ENCODE measurements at places on chromosomes 5 and 9.

GRCh38 chr5:168879331-168879730 is 300.2 kb upstream of the PANK3 start:
- no peak for DNase-seq

DNA sequence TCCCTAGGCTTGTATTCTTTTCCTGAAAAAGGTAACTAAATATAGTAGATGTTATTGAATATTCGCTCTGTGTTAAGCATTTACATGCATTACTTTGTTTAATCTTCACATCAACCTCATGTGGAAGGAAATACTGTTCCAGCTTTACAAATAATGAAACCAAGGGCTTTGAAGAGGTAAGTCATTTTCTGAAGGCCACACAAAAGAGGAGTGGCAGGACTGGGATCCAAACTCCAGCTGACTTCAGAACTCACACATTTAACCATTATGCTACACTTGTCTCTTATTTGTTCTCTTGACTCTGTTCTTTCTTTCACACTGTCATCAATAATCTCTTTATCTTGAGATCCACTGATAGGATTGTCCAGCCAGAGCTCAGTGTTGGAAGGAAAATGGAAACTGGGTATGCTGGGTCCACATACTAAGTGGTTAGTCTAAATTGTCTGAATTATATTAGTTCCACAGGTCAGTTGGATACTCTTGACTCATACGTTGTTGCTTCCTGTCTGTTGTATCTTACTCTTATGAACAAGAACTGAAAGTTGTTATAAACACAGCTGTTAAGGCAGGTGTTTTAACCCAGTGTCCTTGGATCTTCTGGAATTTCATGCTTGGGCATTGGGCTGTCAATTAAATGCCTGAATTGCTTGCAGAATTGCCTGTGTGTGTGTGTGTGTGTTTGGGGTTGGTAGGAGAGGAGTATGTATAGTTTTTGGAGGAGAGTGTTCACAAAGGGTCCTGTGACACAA is 65.6 kb downstream of the TLE4 start:
- no peak for DNase-seq

GRCh38 chr5:91366551-91366950 is 16.6 kb downstream of the ARRDC3 start:
- DNase-seq = no peak

DNA sequence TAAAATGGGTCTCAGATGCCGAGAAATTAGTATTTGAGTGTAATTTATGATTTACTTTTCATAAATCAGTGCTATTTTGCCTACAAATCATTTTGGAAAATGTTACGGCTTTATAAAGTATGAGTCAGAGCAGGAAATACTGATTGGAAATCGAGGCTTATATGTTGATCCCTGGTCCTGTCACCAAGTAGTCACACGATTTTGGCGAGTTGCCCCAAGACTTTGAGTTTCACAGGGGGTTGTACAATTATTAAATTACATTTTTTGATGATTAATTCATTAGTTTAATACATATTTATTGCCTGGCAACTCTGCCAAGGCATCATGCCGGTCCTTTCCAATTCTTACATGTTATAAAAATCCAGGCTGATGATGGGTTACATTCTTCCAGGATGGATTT is 443.9 kb upstream of the KLF4 start:
- no peak for DNase-seq

DNA sequence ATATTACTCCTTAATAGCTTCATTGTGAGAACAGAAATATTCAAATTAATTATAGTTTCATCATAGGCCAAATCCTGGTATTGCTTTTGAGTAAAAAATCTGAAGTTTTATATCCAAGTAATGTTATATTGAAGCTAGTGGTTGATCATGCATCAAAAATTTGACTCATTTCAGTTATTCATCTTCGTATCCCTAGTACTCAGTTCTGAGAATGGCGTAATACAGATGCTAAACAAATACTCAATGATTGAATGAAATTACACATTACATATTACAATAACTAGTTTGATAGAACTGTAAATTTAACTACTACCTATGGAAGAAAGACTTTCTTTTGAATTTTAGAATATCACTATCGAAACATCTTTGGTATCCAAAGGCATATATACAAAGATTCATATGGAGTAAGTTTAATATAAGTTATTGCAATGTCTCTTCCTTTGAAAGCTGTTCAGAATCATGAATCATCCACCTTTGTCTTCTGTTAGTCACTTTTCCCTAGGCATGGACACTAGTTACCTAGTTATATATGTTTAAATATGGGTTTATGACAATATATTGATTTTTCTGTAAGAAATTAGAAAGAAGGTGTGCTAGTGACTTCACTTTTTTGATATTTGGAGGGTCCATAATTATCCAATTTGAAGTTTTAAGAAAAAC is 5.0 kb upstream of the ZNF462 start:
- no peak for DNase-seq

DNA sequence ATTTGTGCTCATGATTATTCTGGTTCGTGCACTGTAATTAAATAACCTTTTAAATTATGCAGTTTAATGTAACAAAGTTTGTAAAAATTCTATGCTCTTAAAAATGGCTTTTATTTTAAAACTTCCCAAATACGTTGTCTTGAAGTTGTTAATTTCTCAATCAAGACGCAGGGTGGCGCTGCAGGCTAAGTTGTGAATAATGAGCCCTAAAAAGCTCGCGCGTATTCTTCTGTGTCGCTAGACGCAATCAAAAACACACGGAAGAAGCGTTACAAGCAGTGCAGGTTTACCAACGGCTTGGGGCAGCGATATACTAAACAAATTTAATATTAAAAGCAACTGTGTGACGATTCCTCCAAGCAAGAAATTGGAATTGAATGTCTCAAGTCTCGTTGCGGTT is at the start of gene PCDHB4:
TSS of gene PCDHB4 (plus strand) at position 256 of the 400 bp plus-strand sequence. CDS start 181 bp downstream, outside the sequence.
- DNase-seq = no peak

DNA sequence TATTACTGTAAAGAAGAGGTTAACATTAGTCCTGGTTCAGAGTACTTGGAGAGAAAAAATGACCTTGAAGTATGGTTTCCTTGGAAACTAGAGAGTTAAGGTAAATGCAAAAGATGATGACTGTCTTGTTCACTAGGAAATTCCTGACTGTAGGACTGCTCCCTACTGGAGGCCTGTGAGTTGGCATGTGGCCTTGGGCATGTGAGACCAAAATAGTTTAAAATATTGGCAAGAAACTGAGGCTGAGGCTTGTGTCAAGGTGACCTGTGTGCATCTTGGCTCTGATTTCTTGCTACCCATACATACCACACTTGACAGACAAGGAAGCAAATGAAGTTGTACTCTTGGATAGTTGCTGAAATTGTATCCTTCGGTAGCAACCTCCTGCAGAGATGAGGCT is 96.5 kb downstream of the TARS1 start:
- DNase-seq = no peak

- DNase-seq = no peak
These were observed 85.0 kb downstream of the WDR41 start for GRCh38 chr5:77407152-77407551.

DNA sequence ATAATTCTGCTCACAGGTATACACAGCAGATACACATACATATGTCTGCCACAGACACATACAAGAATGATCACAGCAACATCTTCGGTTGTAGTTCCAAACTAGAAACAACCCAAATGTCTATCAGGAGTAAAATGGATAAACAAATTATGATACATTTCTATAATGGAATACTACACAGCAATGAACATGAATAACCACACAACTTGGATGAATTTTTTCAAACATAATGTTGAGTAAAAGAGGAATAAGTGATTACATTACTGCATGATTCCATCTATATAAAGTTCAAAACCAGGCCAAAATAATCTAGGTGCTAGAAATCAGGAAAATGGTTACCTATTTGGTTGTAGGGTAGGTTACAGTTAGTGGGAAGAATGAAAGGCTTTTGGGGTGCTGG is 4.6 kb upstream of the EGFLAM start:
- DNase-seq = no peak

GRCh38 chr5:150153957-150154617 is 1.6 kb downstream of the PDGFRB start:
- peak; percentile 56 for DNase-seq

DNA sequence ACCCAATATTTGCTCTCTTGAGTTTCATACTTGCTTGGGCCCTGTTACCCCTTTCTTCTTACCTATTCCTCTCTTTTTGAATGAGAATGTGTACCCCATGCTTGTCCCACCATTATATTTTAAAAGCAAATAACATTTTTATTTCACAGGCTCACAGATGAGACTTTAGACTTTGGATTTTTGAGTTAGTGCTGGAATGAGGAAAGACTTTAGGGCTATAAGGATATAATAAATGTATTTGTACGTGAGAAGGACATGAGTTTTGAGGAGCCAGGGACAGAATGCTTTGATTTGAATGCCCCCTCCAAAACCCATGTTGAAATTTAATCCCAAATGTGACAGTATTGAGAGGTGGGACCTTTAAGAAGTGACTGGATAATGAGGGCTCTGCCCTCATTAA is 33.1 kb upstream of the TNPO1 start:
- DNase-seq = no peak

- DNase-seq = peak; percentile 17
These were observed 30.2 kb downstream of the FOXI1 start for GRCh38 chr5:170135796-170136490.

- DNase-seq = peak; percentile 87
These were observed 75.4 kb downstream of the SLC38A9 start for GRCh38 chr5:55636683-55637082.

DNA sequence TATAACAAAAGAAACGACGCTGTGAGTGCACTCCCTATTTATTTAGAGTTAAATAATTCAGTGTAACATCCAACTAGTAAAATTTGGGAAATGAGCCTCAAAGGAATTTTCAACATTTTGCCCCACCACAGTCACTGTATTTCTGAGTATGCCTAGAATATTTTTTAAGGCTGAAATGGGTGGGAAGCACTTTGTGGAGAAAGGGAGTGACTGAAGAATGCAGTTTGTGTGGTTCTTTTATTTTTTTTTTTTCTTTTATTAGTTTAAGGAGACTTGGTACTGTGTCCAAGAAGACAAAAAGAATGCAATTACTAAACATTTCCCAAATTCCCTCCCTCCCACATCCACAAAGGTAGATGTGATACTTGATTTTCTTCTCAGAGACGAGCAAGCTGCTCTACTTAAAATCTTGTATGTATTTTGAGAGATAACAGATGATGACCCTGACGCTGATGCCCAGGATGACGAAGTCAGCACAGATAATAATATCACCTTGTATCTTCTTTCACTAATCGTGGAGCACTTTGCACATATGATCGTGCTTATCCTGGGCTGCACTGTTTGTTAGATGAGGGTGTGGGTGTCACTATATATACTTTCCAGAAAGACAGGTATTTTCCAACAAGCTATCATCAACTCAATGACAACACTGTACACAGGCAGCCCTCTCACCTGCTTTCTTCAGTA is 586.3 kb downstream of the RAB3C start:
- DNase-seq = no peak

- no peak for DNase-seq
These were observed 9.1 kb downstream of the ARHGAP26 start for GRCh38 chr5:142779163-142779840.

DNA sequence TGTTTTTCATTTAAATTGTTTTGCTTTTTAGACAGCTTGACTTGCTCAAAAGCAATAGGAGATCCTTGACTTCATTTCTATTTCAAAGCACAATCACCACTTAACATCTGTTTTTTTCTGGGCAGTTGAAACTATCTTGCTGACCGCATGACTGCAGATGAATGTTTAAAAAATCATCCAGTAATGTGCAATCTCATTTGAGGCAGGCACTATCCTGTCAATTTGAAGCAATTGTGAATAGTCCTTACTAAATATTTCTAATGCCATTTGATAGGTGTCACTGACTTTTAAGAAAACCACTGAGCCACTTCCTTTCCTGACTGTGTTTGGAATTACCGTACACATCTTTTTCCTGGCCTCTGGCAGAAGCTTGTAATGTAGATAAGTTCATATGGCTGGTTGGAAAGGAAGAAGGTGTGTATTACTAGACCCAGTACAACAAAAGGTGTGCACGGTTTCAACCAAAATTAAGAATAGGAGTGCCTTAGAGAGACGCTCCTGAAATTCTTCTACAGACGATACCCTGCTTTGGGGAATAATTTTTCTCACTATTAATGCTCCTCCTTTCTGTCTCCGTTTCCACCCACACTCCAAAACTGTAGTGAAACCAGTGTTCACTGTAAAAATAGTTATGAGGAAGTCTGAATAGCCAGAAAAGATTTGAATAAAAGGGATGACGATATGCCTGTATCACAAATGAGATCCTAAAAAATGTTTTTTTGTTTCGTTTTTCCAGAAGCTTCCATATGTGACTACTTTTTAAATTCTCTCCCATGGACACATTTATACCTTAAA is 136.7 kb upstream of the MOCS2 start:
- DNase-seq = peak; percentile 12

DNA sequence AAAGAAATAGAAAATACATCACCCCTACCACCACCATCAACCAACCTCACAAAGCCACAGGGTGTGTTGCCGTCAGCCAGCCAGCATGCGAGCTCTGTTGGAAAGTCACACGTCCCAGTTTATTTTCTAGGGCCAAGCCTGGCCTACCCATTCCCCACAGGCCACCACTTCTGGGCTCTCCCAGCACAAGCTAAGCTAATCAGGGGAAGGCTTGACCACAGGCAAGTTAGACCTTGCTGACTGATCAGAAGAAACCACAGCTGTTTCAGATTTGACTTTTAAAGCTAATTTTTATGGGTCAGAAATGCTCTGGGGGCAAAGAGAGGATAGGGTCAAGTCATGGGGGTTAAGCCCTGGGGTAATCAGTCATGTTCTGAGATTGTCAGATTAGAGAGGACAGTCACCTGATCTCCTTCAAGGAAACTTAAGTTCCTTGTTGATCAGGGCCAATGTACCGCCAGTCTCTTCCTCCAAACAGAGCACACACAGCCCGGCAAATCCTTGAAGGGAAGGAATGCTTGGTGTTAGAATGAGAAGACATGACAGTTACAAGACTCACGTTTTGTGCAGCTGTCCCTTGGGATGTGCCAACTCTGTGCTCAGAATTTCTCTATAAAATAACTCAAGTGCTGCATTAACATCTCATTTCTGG is 7.6 kb downstream of the SHB start:
- no peak for DNase-seq

DNA sequence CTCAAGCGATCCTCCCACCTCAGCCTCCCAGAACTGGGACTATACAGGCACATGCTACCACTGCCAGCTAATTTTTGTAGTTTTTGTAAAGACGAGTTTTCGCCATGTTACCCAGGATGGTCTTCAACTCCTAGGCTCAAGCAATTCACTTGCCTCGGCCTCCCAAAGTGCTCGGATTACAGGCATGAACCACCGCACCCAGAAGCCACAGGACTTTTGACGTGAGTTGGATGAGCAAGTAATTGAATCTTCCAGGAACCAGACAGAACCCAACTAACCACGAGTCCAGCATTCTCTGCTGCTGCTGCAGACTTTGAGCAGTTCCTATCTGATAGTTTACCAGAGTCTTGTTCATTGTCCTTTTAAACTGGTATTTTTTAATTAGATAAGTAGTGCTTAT is 9.6 kb upstream of the ATP6V0E1 start:
- DNase-seq = no peak

DNA sequence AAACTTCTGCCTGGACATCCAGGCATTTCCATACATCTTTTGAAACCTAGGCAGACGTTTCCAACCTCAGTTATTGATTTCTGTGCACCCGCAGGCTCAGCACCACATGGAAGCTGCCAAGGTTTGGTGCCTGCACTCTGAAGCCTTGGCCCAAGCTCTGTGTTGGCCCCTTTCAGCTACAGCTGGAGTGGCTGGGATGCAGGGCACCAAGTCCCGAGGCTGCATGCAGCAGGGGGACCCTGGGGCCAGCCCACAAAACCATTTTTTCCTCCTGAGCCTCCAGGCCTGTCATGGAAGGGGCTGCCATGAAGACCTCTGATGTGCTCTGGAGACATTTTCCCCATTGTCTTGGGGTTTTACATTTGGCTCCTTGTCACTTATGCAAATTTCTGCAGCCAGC is 49.9 kb downstream of the NFX1 start:
- DNase-seq = no peak

GRCh38 chr9:108211411-108211955 is 644.3 kb downstream of the ACTL7B start:
- DNase-seq = no peak
